Skin of body (tissue), 3 donors: ENCODE measurements at places on chromosomes 7 and 10.

DNA sequence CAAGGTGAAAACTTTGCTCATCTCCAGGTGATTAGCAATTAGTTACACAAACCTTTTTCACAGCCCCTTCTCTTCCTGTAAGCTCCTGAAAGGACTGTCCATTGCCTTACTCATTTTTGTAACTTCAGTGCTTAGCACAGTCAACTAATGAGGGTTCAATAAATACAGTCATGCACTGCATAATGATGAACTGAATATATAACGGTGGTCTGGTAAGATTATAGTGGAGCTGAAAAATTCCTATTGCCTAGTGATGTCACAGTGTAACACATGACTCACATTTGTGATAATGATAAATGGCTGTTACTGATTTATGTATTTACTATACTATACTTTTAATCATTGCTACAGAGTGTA lies 12.9 kb upstream of the FAM133B start:
- DNase-seq, result no peak

GRCh38 chr7:131767591-131767990 lies 211.2 kb upstream of the PODXL start:
- DNase-seq, result no peak

DNA sequence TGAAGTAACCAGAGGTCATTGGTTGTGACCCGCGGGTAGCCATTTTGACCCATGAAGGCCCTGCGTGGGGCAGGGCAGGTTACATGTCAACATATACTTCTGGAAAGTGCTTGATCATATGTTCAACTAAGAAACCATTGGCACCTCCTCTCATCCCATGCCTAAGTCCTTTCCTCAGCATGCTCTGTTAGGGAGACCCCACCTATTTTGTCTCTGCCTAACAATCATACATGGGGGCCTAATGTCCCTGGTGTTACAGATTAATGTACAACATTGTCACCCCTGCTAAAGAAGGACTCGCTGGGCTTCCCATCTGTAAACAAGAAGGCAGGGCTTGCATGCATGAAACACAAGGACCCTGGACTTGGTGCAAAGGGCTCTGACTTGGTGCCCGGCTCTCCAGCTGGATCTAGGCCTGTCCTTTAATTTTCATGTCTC lies 133.7 kb upstream of the TNS3 start:
- DNase-seq, result no peak

DNA sequence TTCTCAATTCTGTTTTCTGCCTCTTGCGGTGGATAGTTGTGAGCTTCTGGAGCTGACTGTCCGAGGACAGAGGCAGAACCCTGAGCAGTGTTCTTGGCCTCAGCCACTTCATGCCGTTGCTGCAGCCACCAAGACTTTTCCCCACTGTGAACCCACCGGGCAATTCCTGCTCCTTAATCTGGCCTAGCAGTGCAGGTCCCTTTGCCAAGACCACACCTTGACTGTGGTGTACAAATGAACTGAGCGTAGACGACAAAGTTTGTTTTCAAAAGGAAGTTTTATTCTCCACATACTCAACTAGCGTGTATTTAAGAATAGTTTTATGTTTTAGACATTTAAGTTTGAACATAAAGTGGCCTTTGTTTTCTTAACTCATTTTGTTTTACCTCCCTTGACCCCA lies 29.4 kb downstream of the SLC25A28 start:
- DNase-seq, result no peak

GRCh38 chr7:43700059-43700501 lies 29.2 kb downstream of the COA1 start:
- DNase-seq, result peak; percentile 43

DNA sequence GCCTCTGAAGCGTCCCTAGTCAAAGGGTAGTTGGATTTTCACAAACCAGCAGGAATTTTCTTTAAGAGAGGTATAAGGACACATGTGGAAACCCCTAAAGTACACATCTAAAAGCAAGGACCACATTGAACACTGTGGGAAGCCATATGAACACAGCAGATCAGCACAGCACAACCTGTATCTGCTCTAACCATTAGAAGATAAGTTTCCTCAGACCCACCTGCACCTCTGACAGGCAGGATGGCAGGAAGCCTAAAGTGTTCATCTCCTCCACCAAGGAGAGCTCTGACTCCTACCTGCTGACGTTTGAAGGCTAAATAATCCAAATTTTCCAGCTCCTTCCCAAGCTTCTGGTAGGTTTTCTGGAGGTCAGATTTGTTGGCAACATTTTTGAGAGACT lies 174.4 kb downstream of the CTNNA3 start:
- no peak for DNase-seq

GRCh38 chr7:120395526-120396019 lies 122.6 kb downstream of the KCND2 start:
- no peak for DNase-seq

- DNase-seq, result no peak
These were observed 884.2 kb upstream of the ZNF722 start for GRCh38 chr7:63114371-63114985.

DNA sequence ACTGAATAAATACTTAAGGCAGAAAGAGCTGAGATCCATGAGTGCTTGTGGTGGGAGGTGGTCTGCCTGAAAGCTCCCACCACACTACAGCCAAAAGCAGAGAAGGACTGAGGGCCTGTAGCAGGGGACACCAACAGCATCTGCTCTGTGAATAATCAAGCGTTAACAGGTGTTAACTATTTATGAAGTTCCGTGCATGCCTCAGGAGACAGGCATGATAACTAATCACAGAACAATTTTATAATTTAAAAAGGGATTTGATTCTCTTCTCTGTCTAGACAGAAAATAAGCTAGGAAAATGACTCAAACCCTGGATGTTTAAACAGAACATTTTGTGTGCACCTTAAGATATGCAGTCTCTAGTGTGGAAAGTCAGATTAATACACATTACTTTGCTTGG lies 61.5 kb upstream of the GHITM start:
- no peak for DNase-seq

GRCh38 chr7:158702944-158703343 lies 1.7 kb downstream of the NCAPG2 start:
- DNase-seq, result no peak

DNA sequence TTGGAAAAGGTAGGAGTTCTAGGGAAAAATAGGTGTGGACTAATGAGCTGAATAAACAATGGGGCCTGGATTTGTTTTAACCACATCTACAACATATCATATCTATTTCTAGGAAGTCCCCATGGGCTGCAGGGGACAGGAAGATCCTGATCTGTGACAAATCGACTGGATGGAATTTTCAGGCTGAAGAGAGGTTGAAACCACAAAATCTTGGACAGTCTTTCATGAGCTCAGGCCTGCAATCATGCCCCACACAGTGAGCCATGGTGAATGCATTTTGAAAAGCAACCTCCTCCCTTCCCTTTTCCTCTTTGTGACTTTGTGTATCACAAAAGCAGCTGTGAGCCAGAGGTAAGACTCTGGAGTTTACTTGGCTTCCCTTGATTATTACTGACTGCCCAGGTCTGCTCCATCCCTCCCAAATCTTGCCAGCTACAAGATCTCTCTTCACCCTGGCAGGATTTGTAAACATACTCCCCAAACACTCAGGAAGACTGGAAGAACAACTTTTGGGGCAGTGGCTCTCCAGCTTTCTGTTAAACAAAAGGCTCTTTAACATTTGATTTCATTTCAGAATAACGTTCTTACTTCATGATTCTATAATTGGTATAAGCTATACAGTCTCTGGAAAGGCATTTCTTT lies 66.4 kb downstream of the ASAH2B start:
- no peak for DNase-seq

DNA sequence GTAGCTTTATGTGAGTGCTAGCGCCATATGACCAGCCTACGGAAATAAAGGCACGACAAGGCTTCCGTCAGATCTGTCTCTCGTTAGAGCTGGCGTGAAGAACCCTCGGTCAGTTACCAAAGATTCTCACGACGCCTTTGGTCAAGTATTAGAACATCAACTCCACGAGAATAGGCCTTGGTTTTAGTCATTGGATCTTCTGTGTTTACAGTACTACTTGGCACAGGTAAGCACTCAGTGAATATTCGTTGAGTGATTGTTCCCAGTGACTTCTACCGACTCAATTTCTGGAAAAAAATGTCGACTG lies 316 bp downstream of the RBM48 start:
- no peak for DNase-seq

DNA sequence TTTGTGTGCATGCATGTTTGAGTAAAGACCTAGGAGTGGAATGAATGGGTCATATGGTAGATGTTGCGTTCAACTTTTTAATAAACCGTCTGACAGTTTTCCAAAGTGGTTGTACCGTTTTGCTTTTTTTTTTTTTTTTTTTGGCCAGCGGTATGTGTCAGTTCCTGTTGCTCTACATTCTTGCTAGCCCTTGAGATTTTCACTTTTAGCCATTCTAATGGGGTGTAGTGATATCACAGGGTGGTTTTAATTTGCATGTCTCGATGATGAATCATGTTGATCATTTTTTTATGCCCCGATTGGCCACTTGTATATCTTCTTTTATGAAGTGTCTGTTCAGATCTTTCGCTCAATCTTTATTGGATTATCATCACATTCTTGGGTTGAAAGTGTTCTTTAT lies 320.7 kb downstream of the CAMK1D start:
- no peak for DNase-seq

- DNase-seq, result no peak
These were observed 6.9 kb downstream of the PPIF start for GRCh38 chr10:79354141-79354540.

- DNase-seq, result no peak
These were observed 200.7 kb upstream of the AHR start for GRCh38 chr7:17097668-17098297.

GRCh38 chr7:2099048-2099957 lies 133.4 kb downstream of the MAD1L1 start:
- no peak for DNase-seq

GRCh38 chr10:23314835-23315239 lies 29.8 kb downstream of the C10orf67 start:
- DNase-seq, result peak; percentile 33

DNA sequence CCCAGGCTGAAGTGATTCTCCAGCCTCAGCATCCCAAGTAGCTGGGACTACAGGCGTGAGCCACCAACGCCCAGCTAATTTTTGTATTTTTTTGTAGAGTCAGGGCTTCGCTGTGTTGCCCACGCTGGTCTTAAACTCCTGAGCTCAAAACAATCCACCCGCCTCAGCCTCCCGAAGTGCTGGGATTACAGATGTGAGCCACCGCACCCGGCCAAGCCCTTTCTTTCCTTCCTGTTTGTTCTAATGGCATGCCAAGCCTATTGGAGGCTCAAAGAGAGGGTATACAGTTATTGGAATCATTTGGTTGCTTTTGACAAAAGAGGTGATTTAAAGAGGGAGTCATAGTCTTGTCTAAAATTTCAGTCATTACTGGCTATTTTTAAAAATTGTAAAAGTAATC lies 46.0 kb upstream of the TRIM8 start:
- DNase-seq, result no peak

DNA sequence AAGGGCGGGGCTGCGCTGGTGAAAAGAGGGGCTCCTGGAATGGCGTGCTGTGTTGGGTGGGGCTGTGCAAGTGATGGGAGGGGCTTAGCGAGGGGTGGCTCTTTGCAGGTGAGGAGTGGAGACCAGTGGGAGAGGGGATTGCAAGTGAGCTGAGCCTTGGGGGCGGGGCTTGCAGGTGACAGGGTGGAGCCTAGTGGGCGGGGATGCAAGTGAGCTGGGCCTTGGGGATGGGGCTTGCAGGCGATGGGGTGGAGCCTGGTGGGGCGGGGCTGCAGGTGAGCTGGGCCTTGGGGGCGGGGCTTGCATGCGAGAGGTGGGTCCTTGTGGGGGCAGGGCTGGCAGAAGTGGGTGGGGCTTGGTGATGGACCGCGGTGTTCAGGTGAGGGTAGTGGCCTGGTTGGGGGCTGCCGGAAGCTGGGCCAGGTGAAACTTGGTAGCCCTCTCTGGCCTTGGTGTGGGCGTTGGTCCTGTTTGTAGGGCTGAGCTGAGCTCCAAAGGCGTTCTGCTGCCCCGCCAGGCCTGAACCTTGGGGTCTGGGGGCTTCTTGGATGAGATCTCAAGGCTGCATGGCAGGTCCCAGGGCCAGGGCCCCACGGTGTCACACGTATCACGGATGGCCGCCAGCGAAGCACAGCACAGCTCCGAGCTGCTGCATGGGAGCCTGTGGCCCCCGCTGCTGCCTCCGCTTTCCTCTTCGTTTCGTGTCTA lies 743 bp upstream of the PITRM1 start:
- peak; percentile 48 for DNase-seq

GRCh38 chr10:71076473-71077142 lies 135.8 kb upstream of the UNC5B start:
- DNase-seq, result no peak

- DNase-seq, result peak; percentile 51
These were observed 48.4 kb downstream of the TES start for GRCh38 chr7:116258734-116259133.

- DNase-seq, result no peak
These were observed 2.2 kb upstream of the CCDC3 start for GRCh38 chr10:13003759-13004158.

DNA sequence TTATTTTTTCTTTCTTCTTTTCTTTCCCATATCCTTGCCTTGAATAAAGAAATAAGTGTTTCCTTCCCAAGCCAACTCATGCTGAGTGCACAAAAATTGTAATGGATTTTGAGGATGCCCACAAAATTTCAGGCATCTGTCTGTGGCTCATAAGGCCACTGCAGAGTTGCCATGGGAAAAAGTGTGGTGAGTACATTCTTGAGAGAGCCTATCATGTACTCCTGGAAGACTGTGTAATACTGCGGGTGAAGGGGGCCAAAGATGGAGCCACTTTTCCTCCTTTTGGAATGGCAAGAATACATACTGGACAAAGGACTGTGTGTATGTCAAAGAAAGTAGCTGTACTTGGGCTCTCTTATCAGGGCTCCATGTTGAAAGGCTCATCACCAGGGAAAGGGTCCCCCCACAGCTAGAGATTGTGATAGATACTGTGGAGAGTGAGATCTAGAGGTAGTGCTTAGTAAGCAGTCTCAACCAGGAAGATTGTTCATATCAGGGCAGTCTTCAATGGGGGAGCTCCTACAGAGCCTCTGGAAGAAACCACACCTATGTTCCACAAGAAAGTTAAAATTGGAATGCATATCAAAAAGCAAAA lies 341.6 kb upstream of the KCND2 start:
- DNase-seq, result no peak

GRCh38 chr10:111706331-111706730 lies 477.2 kb downstream of the GPAM start:
- no peak for DNase-seq

DNA sequence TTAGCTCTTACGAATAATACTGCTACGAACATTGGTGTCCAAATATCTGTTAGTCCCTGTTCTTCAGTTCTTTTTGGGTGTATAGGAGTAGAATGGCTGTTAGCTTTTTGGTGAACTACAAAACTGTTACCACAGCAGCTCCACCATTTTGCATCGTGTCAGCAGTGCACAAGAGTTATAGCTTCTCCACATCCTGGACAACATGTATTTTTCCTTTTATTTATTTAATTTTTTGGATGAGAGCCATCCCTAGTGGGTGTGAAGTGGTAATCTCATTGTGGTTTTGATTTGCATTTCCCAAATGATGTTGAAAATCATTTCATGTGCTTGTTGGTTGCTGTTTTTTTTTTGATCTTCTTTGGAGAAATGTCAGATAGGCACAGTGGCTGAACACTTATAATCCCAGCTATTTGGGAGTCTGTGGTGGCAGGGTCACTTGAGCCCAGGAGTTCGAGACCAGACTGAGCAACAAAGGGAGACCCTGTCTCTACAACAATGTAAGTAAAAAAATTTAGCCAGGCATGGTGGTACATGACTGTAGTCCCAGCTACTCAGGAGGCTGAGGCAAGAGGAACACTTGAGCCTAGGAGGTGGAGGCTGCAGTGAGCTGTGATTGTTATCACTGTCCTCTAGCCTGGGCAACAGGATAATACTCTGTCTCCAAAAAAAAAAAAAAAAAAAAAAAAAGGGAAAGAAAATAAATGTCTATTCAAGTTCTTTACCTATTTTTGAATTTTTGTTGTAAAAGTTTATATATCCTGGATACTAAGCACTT lies 31.7 kb downstream of the TRIM24 start:
- DNase-seq, result no peak

GRCh38 chr10:24952707-24953645 lies 570 bp upstream of the PRTFDC1 start:
- peak; percentile 71 for DNase-seq
